Gastroesophageal sphincter (tissue), 4 donors: ENCODE measurements at places on chromosomes 6 and 20.

GRCh38 chr6:107554918-107555317 lies 65.0 kb downstream of the SOBP start:
- ATAC-seq, result no peak

- ATAC-seq, result peak; percentile 74
Observed at GRCh38 chr6:30781395-30781742, 37.0 kb upstream of the IER3 start.

- no peak for ATAC-seq
Observed at GRCh38 chr6:143694013-143694412, 16.2 kb downstream of the PHACTR2 start.

- ATAC-seq, result no peak
Observed at GRCh38 chr20:36312724-36313441, 6.7 kb downstream of the DLGAP4 start.

- ATAC-seq, result peak; percentile 60
Observed at GRCh38 chr6:27251112-27251605, 3.7 kb downstream of the PRSS16 start.
